Coronary artery (tissue), 2 donors: ENCODE measurements at places on chromosomes 1 and 21.

DNA sequence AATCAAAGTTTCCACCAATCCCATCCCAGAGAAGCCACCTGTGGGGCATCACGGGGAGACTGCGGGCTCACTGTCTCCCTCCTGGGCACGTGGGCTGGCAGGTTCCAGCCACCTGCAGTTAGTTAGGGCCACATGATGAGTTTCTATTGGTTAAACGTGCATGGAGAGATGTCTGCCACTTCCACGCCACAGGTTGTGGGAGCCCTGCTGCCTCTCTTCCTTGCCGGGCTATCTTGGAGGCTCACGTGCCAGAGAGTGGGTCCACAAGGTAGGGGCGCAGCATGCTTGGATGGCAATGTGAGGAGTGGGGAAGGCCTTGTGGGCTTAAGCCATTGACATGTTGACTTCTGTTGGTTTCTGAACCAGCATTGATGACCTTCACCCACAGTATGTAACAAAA is 3.5 kb downstream of the KRTAP10-7 start:
- no peak for DNase-seq

GRCh38 chr1:7535934-7536878 is 234.9 kb upstream of the VAMP3 start:
- DNase-seq, result no peak

DNA sequence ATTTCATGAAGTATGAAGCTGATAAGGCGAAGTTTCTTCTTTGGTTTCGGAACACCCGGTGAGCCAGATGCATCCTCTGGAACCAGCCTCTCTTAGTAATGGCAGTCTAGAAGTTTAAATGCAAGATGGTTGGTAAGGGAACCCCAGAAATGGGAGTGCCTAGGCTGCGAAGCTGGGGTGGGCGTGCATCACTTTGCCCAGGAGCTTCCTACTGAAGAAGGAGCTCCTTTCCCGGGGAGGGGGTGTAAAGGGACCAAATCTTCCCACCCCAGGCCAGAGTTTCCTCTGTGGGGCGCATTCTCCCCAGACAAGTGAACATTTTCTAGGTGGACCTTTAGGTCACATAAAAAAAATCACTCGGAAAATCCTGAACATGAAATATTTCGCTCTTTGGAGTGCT is 4.4 kb downstream of the TFF2 start:
- peak; percentile 22 for DNase-seq

GRCh38 chr21:31201548-31201947 is 142.5 kb downstream of the TIAM1 start:
- DNase-seq, result no peak

GRCh38 chr1:152356736-152357135 is 3.1 kb downstream of the FLG2 start:
- no peak for DNase-seq

DNA sequence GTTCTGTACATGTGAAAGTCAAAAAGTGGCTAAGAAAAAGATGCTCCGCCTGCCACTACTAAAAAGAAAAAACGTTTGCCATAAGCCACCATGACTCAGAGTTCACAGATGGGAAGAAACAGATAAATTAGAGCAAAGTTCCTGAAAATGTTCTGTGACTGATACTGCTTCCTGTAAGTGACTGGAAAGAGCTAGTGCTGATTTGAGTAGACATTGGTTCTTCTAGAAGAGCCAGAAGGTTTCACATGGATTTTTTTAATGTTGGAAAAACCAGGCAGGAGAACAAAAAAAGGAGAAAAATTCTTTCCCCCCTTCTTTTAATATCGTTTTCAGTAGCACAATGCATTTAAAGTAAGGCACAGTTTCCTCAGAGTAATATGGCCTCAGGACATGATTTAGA is 221.4 kb downstream of the HLX start:
- DNase-seq, result no peak

- no peak for DNase-seq
Measured at GRCh38 chr1:40750451-40750908, 33.1 kb upstream of the KCNQ4 start.

- DNase-seq, result peak; percentile 12
Measured at GRCh38 chr1:33898881-33899280, 35.0 kb downstream of the HMGB4 start.

DNA sequence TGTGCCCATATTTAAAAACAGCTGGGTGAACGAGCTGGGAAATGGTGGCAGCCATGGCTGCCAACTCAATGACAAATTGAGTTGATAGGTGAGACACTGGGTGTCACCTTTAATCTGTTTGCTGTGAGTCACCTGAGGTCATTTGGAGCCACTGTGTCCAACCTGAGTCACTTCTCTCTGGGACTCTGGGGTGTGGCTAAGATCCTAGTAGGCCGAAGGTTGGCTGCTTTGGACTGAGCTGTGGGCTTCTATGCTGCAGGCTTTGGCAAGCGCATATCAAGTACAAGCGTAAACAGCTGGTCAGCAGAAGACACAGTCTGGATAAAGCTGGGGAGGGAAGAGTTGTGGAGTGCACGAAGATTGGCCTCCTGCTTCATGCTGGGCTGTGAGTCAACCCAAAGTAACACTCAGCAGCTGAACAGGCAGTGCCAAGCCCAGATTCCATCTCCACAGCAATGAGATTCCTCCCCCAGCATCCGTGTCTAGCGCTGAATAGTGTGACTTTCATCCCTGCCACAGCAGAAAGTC is 24.0 kb downstream of the TEX35 start:
- peak; percentile 72 for DNase-seq

DNA sequence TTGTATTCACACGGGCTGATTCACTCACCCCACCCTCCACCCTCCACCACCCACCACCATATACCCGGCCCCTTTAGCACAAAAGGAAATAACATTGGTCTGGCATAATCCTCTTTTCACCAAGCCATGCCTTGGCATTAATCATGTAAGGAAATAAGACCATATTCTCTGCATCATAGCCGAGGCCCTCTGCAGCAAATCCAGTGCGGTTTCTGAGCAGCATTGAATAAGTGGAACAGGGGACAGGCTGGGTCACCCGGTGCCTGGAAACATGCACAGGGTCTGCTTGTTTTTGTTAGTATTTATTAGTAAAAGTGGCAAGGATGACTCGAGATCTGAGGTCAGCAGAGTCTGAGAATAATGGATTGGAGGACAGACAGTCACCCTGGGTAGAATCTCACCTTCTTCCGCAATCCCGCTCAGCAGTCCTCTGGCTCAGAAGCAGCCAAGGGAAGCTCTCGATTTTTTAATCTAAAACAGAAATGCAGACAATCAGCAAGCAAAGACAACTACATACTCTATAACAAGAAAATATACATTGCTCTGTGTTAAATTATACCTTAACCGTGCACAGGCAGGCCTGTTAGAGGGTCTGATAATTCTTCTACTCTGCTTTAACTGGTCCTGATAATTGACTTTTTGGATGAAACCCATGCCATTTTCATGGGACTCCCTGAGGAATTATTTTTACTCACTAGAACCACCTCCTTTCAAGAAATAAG is 52.4 kb upstream of the CDC42BPA start:
- DNase-seq, result no peak

DNA sequence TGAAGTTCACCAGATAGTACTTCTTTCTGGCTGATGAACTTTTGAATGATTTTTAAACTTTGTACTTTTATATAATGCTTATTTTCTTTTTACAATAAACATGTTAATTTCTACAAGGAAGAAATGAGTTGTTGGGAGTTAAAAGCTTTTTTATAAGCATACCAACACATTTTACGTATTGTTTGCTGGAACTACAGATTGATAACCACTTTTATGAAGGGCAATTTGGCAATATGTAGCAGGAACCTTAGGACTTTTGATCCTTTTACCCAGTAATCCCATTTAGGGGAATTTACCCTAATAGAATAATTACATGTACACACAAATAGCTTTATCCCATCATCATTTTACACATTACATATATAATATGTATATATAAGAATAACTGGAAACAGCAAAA is 16.3 kb downstream of the PRPF38A start:
- no peak for DNase-seq

DNA sequence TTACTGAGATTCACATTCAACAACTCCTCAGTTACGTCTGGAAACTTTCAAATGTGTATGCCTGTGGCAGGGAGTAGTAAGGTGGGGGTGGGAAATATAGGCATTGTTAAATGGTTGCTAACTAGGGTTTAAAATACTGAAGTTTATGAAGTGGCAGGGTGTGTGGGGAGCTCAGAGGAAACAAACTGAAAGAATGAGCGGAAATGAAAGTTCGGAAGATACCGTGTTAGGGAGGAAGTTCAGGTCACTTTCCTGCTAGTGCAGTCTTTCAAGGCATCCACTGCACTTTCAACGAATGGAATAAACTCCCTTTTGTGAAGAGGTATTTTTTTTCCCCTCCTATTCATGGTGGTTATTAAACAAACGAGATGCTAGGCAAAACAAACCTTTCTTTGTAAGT is 19.7 kb downstream of the SYNJ1 start:
- DNase-seq, result no peak

DNA sequence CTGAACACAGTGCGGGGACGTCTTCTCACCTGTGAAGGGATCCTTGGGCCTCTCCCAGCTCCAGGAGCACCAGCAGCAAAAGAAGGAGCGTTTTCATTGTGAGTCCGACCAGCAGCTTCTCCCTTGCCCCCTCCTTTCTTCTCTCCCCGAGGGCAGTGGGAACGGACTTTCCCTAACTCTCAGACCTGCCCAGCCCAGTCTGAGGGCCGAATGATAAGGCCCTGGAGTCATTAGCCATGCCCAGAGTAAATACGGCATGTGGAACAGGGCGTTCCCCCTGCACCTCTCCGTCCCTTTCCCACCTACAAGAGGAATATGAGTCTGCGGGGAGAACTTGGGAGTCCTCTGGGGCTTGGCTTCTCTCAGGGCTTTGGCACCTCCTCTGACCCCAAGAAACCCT is at the start of gene CTSE:
Gene CTSE, minus strand, starts transcription at position 201 of the 400 bp plus-strand sequence. Its CDS starts 104 bp downstream, at position 97.
- no peak for DNase-seq

DNA sequence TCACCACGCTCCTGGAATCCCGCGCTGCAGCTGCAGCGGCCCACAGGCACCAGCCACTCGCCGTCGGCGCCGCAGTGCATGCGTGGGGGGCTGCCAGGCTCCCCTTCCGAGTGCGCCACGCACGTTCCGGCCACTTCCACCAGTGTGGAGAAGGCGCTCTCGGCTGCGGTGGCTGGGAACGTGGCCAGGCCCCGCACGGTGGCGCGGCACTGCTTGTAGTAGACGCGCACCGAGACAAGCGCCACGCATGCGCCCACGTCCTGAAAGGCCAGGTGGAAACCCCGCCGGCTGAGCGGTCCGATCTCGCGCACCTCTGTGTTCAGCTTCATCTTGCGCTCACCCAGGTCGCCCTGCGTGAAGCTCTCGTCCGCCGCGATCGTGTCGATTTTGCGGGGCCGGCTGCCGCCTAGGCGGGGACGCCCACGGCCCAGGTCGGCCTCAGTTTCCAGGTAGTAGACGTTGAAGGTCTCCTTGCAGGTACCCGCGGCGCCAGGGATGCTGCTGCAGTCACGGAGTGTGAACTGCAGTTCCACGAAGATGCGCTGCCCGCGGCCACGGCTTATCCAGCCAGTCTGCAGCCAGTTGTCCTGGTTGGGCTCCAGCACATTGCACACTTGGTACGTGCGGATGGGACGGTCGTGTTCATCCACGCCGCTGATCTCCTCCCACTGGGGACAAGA is 3.4 kb downstream of the EPHA10 start:
- no peak for DNase-seq

GRCh38 chr1:165152727-165153126 is 203.8 kb downstream of the LMX1A start:
- DNase-seq, result no peak

- DNase-seq, result no peak
Measured at GRCh38 chr1:161267321-161267720, 8.8 kb downstream of the PCP4L1 start.

GRCh38 chr21:44858291-44858690 is 15.2 kb downstream of the PTTG1IP start:
- no peak for DNase-seq
